GM04503 (cell line): ENCODE measurements at places on chromosomes 5 and 9.
A peak's percentile ranks its signal among the peaks of the same experiment; 100 is the strongest.

- no peak for DNase-seq
These were observed 620.6 kb upstream of the CCNG1 start for GRCh38 chr5:162816816-162817215.

GRCh38 chr9:131622523-131622922 lies 77.2 kb downstream of the PRRT1B start:
- no peak for DNase-seq

DNA sequence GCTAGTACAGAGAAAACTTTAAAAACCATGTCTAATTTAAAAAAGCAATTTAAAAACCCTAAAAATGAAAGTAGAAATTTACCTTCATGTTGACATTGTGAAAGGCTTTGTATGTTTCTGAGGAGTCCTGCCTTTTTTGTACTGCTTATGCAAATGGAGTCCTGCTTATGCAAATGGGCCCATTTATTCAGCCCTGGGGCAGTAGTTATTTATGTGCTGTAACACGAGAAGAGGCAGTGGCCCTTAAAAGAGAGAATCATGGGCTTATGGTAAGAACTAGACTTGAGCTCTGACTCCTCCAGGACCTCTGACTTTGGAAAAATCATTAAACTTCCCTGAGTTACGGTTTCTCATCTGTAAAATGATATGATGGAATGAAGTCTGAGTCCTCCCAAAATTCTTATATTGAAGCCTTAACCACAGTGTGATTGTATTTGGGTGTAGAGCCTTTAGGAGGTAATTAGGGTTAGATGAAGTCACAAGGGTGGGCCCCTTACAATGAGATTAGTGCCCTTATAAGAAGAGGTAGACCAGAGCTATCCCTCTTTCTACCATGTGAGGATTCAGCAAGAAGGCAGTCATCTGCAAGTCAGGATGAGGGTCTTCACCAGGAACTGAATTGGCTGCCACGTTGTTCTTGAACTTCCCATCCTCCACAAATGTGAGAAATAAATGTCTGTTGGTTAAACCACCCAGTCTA lies 447.8 kb upstream of the CD180 start:
- no peak for DNase-seq

GRCh38 chr5:128015978-128016377 lies 67.6 kb upstream of the SLC12A2 start:
- no peak for DNase-seq

- no peak for DNase-seq
These were observed 8.6 kb downstream of the HAPLN1 start for GRCh38 chr5:83711982-83712601.

DNA sequence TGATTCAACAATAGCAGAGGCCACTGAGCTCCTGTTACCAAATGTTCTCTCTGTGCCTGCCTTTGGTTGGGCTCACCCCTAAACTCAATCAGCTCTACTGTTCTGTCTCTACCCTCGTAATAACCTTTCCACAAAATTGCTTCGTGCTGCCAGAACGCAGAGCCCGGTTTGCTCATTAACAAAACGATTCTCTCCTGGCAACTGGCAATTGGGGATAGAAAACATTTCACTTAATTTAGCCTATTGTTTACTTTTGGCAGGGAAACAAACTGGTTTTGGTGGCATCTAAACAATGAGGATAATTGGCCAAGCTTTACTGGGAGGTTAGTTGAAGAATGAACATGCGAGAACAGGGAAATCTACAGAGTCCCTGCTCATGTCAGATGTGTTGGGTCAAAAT lies 56.6 kb downstream of the SLC28A3 start:
- DNase-seq, result no peak

DNA sequence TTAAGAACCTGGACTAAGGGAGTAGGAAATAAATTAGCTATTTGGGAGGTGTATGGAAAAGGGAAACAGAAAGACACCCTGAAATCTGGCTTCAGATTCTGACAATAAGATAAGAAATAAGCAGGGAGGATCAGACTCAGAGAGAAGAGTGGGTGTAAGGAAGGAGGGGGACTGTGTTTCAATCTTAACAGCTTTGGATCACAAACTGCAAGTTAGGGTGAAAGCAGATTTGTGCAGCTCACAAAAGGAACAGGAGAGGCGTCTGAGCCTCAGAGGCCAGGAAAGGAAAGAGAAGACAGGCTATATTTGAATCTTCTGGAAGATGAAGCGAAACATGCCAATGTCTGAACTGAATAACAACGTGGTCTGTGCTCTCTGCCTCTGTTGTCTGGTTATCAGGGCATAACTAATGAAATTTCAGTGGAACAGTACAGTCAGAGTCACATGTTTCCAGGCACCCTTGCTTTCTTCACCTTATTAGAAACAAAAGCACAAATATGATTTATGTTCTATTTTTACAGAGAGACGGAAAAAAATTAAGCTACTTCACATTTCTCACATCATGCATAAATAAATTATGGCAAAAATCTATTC lies 26.6 kb downstream of the SGTB start:
- no peak for DNase-seq

DNA sequence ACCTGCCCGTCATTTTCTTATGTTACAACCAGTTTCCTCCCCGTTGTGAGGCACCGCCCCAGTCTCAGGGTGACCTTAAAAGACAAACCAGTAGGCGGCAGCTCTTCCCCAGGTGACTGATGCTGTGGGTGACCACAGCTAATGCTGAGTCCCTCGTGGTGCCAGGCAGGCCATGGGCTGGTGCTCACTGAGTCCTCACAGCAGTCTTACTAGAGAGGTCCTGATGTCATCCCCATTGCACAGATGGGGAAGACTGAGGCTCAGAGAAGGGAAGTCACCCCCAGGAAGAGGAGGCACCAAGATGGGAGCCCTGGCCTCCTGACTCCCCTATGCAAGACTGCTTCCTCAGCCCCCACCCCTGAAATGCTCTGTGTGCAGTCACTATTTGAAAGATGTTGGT lies 978 bp downstream of the CFAP157 start:
- DNase-seq, result no peak

- DNase-seq, result no peak
These were observed 91.4 kb downstream of the ADAMTS12 start for GRCh38 chr5:33800241-33800950.

GRCh38 chr9:106753155-106753671 lies 109.8 kb upstream of the ZNF462 start:
- DNase-seq, result no peak

- no peak for DNase-seq
These were observed 8.7 kb downstream of the HMGCS1 start for GRCh38 chr5:43304525-43304924.

DNA sequence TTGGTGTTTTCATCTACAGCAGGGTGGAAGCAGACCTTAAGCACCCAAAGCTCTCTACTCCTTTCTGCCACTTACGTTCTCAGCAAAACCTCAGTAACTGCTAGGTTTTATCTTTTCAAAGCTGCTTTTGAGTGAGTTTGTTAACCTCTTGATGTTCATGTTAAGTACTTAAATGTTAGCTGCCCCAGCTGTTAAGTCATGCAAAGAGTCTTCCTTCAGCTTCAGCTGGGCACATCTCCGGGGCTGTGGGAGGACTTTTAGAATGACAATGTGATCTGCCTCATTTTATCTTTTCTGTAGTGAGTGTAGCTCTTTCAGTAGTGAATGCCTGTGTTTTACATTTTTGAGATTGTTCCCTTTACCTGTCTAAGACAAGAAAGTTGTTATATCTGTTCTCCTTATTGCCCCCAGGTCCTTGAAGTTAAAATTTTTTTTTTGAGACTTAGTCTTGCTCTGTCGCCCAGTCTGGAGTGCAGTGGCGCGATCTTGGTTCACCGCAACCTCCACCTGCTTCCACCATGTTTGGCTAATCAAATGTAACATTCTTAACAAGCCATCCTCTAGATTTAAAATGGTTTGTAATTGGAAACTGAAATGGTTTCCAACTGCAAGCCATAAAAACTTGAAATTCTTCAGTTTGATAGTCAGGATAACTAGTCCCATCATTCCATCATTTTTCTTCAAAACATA lies 19.6 kb downstream of the KDM4C start:
- DNase-seq, result no peak

GRCh38 chr9:118558026-118558425 lies 811.2 kb downstream of the BRINP1 start:
- DNase-seq, result no peak

DNA sequence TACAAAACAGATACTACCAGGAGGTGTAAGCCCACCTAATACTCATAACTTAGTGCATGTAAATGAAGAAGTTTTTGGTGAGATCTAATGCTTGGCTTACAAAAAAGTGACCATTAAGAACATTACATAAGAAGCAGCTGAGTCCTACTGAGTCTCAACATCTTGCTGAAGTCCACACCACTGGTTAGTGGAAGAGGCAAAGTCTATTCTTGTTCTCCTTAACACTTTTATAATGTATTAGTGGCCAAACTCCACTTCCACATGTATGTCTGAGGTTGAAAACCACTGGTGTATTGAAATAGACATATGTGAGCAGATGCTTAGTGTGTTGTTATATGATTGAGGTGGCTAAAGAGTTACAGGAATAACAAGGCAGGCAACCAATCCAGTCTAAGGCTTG lies 18.9 kb upstream of the GDA start:
- no peak for DNase-seq

- no peak for DNase-seq
These were observed 780 bp upstream of the CCNJL start for GRCh38 chr5:160312960-160313727.

GRCh38 chr9:75464726-75465125 lies 376.4 kb downstream of the OSTF1 start:
- no peak for DNase-seq

DNA sequence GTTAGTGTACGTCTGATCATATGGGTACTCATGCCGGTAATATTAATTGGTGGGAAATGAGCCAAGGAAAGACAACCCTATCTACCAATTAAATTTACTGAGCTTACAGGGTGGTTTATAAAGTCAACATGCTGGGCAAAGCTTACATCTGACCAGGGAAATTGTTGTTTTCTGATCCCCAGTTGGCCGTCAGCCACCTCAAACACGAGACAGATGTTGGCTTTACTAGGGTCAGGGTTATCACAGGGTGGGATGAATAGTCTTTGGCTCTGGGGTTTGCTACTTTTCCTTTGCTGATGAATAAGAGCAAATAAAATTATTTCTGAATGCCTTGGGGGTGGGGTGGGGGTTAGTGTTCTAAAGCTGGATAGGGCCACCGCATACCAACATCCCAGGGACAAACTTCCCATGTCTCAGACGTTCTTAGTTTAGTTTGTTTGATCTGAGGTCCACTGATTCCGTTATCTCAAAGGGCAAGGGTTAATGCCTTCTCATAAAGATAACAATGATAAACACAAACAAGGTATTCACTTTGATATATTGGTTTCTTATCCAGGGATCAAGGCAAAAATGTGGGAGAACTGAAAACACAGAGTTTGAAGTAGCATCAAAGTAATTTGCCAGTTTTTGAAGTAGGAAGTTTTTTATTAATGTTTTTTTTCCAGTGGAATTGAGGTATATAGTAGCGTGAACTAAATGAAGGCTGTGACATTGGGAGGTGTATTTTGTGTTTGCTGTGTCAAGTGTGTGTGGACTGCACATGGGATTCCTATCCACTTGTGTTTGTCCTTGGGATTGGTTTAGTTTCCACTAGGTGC lies 109.1 kb upstream of the RPS23 start:
- DNase-seq, result no peak

- no peak for DNase-seq
These were observed 42.9 kb downstream of the BNIP1 start for GRCh38 chr5:173187054-173187743.

GRCh38 chr5:141878186-141878710 lies at the start of gene PCDH1:
Gene PCDH1, minus strand, starts transcription at chr5:141878410. Its CDS starts 148 bp downstream, at chr5:141878262.
- no peak for DNase-seq

- no peak for DNase-seq
These were observed 184.5 kb upstream of the KLF4 start for GRCh38 chr9:107673861-107674720.

GRCh38 chr5:6041977-6042550 lies 336.3 kb downstream of the MED10 start:
- no peak for DNase-seq

DNA sequence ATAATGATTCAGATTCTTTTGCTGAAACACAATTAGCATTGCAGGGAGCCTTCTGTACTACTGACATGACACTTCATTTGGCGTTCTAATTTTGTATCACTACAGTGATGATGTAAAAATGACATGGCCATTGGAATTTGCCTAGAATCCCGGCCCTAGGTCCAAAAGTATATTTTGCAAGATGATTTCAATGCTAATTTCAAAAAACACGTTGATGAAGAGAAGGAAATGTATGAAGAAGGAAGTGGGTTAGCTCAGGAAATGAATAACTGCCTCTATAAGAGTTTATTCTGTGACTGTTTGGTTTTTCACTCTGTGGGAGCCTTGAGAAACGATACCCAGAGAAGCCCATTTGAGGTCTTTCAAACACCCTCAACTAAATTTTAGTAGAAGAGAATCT lies 59.3 kb downstream of the OSTF1 start:
- no peak for DNase-seq

DNA sequence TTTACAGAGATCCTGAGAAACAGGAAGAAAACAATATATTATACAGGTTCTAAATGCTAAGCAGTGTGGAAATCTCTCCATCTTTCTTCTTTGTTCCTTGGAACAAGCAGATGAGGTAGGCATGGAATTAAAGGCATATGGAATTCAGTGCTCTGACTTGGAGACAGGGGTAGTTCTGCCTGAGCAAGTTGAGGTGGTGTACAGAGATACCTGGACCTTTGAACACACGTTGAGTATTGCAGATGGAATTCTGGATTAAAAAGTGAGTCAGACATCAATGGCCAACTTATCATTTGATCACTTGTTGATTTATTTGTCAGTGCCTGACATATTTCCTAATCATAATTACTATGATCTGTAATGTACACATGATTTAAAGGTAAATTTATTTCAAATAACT lies 293.9 kb upstream of the IRX4 start:
- no peak for DNase-seq

DNA sequence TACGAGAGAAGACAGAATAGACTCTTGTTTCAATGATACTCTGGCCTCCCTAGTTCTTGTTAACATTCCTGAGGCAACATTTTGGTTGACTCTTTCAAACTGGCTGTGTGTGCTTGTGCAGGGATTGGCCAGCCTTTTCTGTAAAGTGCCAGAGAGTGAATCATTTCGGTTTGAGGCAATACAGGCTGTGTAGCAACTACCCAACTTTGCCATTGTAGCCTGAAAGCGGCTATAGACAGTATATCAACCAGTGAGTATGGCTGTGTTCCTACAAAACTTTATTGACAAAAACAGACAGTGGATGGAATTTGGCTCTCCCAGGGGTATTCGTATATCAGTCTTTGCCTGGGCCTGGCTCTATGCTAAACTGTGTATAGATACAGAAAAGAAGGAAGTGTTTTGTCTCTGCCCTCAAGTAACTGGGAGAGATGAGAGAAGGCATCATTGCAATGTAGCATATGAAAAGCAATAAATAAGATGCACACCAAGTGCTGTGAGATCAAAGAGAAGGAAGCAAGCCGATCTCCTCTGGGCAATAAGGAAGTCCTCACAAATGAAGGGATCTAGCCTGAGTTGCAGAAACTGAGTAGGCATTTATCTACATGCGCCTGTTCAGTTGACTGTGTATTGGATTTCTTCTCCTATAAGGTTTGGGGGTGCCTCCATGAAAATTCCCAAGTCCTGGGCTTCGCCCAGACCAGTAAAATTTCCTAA lies 568.0 kb upstream of the KLF4 start:
- DNase-seq, result peak; percentile 95
